ENCODE measurements at places on chromosomes 3 and 15. TPM values are rescaled to one million over a fixed set of nuclear protein-coding genes. Genes with fewer than 3 reads are reported as not detected.
A peak's percentile ranks its signal among the peaks of the same experiment; 100 is the strongest.

ZNF662 gene
- total RNA-seq: 1.3 TPM

DNA sequence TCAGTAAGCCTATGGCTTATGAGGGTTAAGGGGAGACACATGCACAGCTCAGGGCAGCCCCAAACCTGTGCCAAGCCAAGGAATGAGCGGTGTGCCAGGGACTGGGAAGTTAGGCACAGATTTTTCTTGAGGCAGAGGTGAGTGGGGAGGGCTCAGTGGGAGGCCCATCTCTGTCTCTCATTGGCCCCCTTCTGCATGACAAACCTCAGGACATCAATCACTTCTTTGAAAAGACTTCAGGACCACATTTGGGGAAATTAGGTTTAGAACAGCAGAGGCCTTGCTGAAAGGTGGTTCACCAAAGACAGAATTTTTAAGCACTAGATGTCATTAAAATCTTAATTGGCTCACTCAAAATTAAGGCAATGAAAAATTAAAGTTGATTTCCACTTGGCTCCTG is 57.2 kb downstream of the RAB11A start:
- DNase-seq: no peak

ATP13A5 gene
- not detected for total RNA-seq

DNA sequence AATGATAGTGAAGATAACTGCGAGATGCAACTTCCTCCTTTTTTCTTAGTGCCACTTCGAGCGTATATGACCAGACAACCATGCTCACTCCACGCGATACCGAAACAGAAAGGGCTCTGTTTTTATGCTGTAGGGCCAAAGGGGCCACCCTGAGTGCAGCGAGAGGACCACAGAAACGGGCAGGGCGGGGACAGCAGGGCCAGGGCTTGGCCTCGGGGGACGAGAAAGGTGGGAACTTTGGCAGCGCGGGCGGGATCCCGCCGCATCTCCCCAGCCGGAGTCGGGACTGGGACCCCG is 483 bp downstream of the VPS13C start:
- peak; percentile 88 for DNase-seq

DNA sequence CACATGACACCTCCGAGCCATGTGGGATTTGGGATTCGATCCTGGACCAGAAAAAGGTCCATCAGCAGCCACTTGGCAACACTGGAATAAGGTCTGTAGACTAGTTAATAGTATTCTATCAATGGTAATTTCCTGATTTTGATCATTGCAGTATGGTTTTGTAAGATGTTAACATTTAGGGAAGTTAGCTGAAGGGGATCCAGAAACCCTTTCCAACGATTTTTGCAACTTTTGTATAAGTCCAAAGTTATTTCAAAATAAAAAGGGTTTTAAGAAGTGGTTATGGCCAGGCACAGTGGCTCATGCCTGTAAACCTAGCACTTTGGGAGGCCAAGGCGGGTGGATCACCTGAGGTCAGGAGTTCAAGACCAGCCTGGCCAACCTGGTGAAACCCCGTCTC is 10.2 kb downstream of the BDH1 start:
- no peak for DNase-seq

CD200R1 gene
- 7.5 TPM for total RNA-seq

- DNase-seq: no peak
These were observed 492.6 kb downstream of the LPP start for GRCh38 chr3:188646592-188646991.

- DNase-seq: no peak
These were observed 278.6 kb downstream of the EDEM1 start for GRCh38 chr3:5466065-5466464.

COL6A5 gene
- total RNA-seq: not detected

GPR87 gene
- total RNA-seq: not detected

VPS13C gene
- 150 TPM for total RNA-seq

GRCh38 chr3:119436977-119437376 is 26.4 kb downstream of the TMEM39A start:
- no peak for DNase-seq

DNA sequence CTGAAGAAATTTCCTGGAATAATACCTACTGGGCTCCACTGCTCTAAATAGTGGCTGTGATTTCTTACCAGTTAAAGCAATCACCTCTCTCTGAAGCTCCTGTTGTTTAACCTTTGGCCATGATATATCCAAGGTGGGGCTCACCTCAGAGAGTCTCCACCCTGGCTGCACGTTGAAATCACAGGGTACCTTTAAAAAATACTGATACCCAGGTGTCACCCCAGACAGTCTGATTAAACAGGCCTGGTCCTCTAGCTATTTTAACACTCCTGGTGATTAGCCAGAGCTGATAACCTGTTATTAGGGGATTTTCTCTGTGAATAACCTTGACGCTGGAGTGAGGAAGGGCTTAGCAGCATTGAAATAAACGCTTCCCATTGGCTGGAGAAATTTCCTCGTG is 22.3 kb upstream of the ZBTB38 start:
- DNase-seq: no peak

FRG2C gene
- total RNA-seq: not detected

DNA sequence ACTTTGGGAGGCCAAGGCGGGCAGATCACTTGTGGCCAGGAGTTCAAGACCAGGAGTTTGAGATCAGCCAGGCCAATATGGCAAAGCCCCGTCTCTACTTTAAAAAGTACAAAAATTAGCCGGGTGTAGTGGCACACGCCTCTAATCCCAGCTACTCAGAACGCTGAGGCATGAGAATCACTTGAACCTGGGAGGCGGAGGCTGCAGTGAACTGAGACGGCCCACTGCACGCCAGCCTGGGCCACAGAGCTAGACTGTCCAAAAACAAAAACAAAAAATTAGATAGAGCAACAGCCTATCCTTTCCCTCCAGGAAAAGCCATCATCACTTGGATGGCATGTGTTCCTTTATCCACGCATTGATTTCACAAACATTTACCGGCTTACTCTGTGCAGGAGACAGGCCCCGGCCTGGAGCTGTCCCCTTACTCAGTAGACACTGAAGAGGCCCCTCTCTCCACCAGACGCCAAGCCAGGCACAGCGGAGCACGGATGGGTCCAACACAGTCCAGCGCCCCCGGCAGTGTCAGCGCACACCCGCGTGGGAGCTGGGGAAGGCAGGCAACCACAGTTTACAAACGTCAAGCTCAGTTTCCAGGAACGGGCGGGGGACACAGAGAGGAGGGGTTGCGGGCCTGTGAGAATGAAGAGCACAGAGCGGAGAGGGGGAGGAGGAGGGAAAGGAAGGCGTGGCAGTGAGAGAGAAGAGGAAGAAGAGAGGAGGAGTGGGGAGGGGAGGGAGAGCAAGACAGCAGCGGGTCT is 3.1 kb downstream of the GP5 start:
- DNase-seq: peak; percentile 41

DNA sequence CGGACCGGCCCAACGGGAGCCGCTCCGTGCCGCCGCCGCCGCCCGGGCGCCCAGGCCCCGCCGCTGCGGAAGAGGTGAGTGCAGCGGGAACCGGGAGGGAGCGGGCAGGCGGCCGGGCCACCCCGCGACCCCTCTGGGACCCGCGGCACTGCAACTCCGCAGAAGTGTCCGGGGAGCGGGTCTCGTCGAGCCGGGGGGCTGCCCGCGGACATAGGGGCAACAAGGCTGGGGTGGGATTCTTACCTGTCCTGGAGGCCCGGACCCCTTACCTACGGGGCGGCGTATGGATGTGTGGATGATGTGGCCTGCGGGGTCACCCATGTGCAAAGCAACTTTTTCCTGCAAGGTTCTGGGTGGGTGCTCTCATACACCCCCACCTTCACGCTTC is 361 bp downstream of the SEMA3F start:
- DNase-seq: no peak

DNA sequence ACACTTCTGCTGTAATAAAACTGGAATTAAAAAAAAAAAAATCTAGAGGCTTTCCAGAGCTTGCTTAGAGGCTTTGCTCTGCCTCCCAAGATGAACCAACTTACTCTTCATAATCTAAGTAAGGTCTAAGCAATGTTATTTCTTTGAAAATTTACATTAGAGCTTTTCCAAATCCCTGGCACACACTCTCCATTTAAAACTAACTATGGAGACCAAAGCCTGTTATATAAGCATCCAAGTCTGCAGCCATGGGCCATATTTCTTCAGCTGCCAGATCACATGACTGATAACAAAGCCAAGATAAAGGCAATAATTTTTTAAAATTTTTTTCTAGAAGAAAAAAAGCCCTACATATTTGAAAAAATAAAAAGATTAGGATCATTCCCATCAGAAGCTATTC is 55.0 kb upstream of the ARHGEF3 start:
- no peak for DNase-seq

GRCh38 chr3:137409584-137409983 is 354.5 kb upstream of the SOX14 start:
- no peak for DNase-seq

DNA sequence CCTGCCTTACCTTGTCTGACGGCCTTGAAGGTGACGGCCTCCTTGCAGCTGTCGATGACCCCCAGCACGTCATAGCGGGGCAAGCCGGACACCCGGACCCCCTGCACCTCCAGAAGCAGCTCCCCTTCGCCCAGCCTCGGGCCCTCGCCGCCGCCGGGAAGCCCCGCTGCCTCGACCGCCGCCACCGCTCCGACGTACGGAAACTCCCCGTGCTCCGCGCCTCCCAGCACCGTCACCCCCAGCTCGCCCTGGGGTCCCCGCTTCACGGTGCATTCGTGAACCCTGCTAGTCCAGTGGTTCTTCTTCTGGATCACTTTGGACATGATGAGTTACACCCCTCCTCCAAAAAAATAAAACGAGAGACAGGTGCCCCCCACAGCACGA is 740 bp downstream of the MAGI1 start:
- DNase-seq: no peak

GRCh38 chr3:128864351-128864811 is 15.0 kb upstream of the ACAD9 start:
- DNase-seq: no peak

RPL15 gene
- 1,532 TPM for total RNA-seq

- DNase-seq: no peak
These were observed 6.1 kb upstream of the ZSCAN2 start for GRCh38 chr15:84594617-84595290.

DNA sequence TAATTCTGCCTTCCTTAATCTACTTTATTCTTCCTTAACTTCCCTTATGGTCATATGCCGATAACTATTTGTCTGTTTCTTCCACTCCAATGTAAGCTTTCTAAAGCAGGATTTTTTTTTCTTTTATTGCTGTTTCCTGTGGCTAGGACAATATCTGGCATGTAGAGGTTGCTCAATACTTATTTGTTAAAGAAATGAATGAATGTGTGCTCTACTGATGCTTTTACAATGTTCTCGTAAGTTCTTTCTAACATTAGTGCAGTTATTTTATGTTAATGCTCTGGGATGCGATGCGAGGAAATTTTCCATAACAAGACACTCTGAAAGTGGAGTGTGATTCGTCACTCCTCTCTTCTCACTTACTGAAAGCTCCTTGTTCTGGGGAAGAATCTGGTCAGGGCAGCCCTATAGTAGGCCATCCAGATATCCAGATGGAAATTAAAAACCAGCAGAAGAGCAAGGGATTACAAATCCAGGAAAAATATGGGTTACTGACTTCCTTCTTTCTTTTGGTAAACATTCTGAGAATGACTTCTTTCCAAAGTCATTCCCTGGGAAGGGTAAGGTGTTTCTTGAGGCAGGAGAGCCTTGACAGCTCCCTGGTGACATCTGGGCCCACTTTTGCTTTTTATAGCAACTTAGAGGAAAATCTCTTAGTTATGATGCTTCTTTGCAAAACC is 420.4 kb downstream of the PDCD6IP start:
- DNase-seq: no peak

Data from CD4-positive, CD25-positive, alpha-beta regulatory T cell (primary cell).